ENCODE measurements at places on chromosomes 5 and 9.
A peak's percentile ranks its signal among the peaks of the same experiment; 100 is the strongest.

GRCh38 chr9:33273972-33274328 lies 9.1 kb downstream of the CHMP5 start:
- H3K4me1 ChIP-seq = no peaks in the 10 kb centered on the region
- H3K27ac ChIP-seq = no peak overlapping the region
- H3K36me3 ChIP-seq = peaks cover 100% of the 10 kb centered on the region

DNA sequence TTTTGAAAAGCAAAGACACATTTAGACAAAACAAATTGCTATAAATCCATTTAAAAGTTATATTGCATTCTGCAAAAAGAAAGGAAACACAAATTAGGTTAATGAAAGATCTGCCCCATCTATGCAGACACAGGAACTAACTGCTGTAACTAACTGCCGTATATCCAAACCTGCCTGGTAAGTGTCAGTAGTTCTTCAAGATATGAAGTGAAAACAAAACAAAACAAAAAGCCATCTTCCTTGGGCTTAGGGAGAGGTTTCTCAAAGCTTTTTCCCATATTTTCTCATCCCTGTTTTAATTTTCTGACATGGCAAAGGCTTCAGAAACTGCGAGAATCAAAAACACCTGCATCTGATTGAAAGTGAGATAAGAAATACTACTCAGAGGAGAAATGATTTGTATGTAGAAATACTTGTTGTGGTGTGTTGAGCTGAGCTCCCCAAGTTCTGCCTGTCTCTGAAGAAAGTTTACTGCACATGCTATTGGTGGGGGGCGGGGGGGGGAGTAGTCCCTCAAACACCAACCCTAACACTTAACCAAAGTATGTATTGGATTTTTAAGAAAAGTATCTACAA lies 750.5 kb downstream of the PTPRD start:
- H3K4me1 ChIP-seq = no peaks in the 10 kb centered on the region
- no peaks in the 10 kb centered on the region for H3K36me3 ChIP-seq
- no peak overlapping the region for H3K27ac ChIP-seq
- no peaks in the 10 kb centered on the region for H3K27me3 ChIP-seq
- DNase-seq = no peak

- H3K36me3 ChIP-seq = no peaks in the 10 kb centered on the region
- no peak overlapping the region for H3K4me3 ChIP-seq
- no peaks in the 10 kb centered on the region for H3K27me3 ChIP-seq
- no peak overlapping the region for H3K27ac ChIP-seq
Observed at GRCh38 chr5:14917719-14918118, 46.1 kb upstream of the ANKH start.

GRCh38 chr9:86242071-86242470 lies 17.4 kb downstream of the C9orf153 start:
- H3K4me3 ChIP-seq = no peak overlapping the region
- no peaks in the 10 kb centered on the region for H3K27me3 ChIP-seq
- no peaks in the 10 kb centered on the region for H3K4me1 ChIP-seq
- no peaks in the 10 kb centered on the region for H3K36me3 ChIP-seq
- no peak for DNase-seq

DNA sequence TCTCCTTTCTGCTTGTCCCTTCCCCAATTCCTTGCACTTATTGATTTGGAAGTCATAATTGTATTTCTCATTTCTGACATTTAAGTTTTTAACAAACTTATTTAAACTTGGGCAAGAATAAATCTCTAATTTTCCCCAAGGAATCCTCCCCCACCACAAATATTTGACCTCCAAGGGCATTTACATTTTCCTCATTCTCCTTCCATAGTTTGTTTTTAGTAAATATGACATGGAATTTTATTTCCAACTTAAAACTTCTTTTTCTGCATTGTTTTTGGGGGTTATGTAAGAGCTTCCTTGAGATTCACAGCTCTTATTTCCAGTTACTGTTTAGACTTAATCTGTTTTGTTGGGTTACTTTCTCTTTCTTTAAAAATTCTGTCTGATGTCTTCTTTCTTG lies 64.9 kb downstream of the ZNF618 start:
- no peaks in the 10 kb centered on the region for H3K36me3 ChIP-seq
- no peak overlapping the region for H3K4me3 ChIP-seq
- no peaks in the 10 kb centered on the region for H3K4me1 ChIP-seq
- H3K27ac ChIP-seq = no peak overlapping the region

GRCh38 chr5:69105996-69106906 lies 12.4 kb downstream of the SLC30A5 start:
- DNase-seq = no peak
- no peak overlapping the region for H3K4me3 ChIP-seq
- H3K27ac ChIP-seq = no peak overlapping the region
- H3K4me1 ChIP-seq = peaks cover 9% of the 10 kb centered on the region
- no peaks in the 10 kb centered on the region for H3K27me3 ChIP-seq

DNA sequence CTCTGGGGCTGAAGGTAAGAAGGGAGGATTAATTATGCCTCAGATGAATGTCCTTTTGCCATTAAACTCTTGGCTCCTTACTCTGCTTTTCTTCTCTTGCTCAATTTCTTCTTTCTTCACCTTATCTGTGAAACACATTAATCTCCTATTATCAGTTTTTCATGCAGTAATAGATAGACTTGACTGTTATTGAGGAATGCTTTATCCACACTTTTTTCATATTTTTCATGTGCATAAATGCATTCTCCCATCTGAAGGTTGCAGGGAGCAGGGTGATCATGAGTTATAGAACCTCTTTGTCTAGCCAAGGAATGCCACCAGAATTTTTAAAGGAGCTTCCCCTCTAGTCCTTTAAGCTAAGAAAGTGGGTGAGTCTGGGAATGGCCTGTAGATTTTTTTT lies 66.4 kb upstream of the CD180 start:
- no peak for DNase-seq
- no peak overlapping the region for H3K27ac ChIP-seq
- H3K4me3 ChIP-seq = no peak overlapping the region
- H3K4me1 ChIP-seq = peaks cover 7% of the 10 kb centered on the region
- no peaks in the 10 kb centered on the region for H3K27me3 ChIP-seq
- no peaks in the 10 kb centered on the region for H3K36me3 ChIP-seq

DNA sequence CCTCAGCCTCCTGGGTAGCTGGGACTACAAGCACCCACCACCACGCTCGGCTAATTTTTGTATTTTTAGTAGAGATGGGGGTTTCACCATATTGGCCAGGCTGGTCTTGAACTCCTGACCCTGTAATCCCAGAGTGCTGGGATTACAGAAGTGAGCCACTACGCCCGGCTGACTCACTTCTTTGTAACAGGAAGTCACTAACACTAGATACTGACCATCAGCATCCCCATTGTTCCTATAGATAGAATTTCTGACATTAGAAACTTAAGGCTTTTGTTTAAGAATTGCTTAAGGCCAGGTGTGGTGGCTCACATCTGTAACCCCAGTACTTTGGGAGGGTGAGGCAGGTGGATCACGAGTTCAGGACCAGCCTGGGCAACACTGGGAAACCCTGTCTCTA lies 42.2 kb downstream of the LEAP2 start:
- no peaks in the 10 kb centered on the region for H3K36me3 ChIP-seq
- no peak overlapping the region for H3K27ac ChIP-seq
- H3K4me1 ChIP-seq = no peaks in the 10 kb centered on the region
- no peak overlapping the region for H3K4me3 ChIP-seq
- H3K27me3 ChIP-seq = no peaks in the 10 kb centered on the region

DNA sequence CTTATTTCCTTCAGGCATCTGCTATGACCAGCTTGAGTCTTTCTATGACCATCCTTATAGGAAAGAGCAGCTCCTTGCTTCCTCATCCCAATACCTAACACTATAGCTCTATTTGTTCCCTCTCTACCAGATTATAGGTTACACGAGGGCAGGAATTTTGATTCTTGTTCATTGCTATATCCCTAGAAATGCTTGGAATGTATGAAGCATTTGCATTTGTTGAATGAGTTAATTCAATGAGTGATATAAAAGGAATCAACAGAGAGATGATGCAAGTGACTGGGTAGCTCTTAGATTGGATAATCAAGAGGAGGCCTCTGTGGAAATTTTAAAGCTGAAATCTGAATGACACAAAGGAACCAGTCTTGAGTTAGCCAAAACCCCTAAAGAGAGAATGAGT lies 13.9 kb downstream of the ZCCHC9 start:
- H3K27me3 ChIP-seq = no peaks in the 10 kb centered on the region
- H3K4me1 ChIP-seq = no peaks in the 10 kb centered on the region
- no peak for DNase-seq
- no peak overlapping the region for H3K27ac ChIP-seq
- no peaks in the 10 kb centered on the region for H3K36me3 ChIP-seq

GRCh38 chr5:175418251-175418650 lies 25.7 kb downstream of the DRD1 start:
- DNase-seq = no peak
- H3K27ac ChIP-seq = no peak overlapping the region
- no peaks in the 10 kb centered on the region for H3K36me3 ChIP-seq
- H3K4me1 ChIP-seq = no peaks in the 10 kb centered on the region

DNA sequence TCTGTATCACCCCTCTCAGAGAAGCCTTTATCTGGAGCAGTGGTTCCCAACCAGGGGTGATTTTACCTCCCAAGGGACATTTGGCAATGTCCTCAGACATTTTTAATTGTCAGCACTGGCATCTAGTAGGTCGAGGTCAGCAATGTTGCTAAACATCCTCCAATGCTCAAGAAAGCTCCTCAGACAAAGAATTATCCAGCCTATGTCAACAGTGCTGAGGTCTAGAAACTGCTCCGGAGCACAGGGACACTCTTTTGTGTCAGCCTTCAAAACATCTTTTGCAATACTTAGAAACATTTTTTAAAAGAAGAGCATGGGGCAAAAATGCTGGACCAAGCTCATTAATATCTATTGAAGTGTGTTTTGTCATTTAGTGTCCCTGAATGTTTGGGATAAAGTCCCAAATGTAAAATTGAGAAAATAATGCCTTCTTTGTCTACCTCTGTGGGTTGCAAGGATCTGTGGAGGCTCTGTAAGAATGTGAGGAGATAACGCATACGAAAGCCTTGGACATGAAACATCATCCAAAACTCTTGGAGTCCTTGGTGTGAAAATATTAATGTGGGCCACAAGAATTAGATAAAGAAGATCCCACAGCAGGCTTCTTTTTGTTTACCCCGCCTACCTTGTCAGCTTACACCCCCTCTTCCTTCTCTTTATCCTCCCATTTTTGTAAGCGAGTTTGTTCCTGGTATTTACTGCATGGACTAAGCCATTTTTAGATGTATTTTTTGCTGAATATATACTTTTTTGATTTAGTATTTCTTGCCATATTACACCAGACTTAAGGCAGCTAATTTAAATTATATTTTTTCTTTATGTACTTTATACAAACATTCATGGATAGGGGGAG lies 193.5 kb downstream of the CD180 start:
- H3K27ac ChIP-seq = peak overlapping the region; percentile 94
- H3K36me3 ChIP-seq = no peaks in the 10 kb centered on the region
- peak overlapping the region; percentile 49 for H3K4me3 ChIP-seq
- peaks cover 59% of the 10 kb centered on the region for H3K4me1 ChIP-seq

DNA sequence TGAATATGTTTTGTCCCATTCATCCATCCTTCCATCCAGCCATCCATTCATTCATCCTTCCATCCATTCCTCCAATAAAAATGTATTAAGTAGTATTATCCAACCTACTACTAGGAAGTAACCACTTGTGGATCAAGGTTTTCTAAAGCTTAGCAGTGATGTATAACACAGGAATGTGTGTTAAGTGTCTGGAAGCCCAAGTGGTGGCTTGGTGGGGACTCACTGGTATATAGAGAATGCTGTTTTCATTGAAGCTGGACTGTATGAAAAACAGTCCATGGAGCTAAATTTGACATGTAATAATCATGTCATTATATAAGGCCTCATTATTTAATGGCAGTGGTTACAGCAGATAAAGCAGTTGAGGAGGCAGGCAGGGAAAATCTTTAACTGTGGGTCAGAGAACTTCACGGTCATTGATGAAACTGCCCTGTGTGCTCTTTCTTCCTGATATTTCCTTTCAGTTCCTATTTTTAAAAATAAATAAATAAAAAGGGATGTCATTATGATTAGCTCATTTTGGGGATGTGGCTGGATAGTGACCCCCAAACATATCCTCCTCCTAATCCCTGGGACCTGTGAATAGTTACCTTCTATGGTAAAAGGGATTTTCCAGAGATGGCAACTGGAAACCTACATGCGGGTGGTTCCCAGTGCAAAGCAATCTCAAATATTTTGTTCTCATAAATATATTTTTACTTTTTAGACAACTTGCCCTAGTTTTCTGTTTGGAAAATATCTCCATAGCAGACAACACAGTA lies 82.3 kb downstream of the DAPK1 start:
- H3K27me3 ChIP-seq = no peaks in the 10 kb centered on the region
- no peaks in the 10 kb centered on the region for H3K36me3 ChIP-seq
- no peak overlapping the region for H3K4me3 ChIP-seq
- DNase-seq = no peak
- peaks cover 10% of the 10 kb centered on the region for H3K4me1 ChIP-seq

DNA sequence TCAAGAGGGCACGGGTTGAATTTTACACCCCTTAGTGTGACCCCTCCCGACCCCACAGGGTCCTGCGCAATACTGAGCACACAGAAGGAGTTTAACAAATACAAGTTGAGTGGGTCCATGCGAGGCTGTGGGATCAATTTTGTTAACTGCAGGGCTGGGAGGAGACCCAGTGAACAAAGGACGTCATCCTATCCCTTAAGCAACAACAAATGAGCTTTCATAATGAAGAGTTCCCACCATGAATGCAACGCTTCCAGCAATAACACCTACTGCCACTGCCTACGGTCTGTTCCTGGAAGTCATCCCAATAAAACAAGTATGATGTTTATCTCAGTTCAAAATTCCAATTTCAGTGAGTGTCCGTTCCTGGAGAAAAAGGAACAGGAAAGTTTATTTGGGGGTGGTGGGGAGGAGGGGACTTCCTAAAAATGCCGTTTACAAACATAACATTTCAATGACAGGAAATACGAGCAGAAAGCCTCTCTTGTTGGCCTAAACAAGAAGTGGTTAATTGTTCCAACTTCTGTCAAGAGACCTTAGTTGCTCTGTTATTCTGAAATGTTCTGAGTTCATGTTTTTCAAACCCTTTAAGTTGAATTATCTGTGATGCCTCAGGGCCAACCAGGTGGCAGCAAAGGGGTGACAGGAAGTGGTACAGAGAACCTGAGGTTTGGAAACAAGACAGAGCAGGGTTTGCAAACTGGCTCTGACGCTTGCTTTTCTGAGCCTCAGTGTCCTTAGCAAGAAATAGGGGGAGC lies 65.8 kb upstream of the PLPP6 start:
- no peak overlapping the region for H3K27ac ChIP-seq
- peak; percentile 10 for DNase-seq
- H3K36me3 ChIP-seq = no peaks in the 10 kb centered on the region
- H3K4me1 ChIP-seq = no peaks in the 10 kb centered on the region

DNA sequence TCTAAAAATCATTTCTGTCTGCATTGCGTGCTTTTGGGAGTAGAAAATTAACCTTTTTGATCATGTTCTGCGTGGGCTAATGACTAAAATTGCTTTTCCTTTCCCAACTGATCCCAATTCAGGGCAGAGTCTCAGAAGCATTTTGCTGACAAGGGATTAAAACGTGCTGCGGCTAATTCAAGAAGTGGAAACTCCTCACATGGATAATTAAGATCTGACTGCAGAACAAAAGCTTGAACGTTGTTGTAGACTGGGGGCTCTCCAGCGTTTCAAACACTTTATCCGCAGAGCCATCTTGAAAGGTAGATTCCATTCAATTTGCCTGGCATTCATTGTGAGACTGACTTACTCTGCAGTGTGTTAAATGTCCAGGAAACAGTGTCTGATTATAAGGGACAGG lies 485.3 kb upstream of the DMAC1 start:
- no peaks in the 10 kb centered on the region for H3K27me3 ChIP-seq
- no peaks in the 10 kb centered on the region for H3K4me1 ChIP-seq
- H3K27ac ChIP-seq = no peak overlapping the region
- DNase-seq = no peak
- H3K36me3 ChIP-seq = no peaks in the 10 kb centered on the region
- no peak overlapping the region for H3K4me3 ChIP-seq

- no peaks in the 10 kb centered on the region for H3K36me3 ChIP-seq
- H3K4me3 ChIP-seq = peak within 1 kb of the TSS; percentile 43
- no peak for DNase-seq
- peaks cover 11% of the 10 kb centered on the region for H3K4me1 ChIP-seq
- peaks cover 81% of the 10 kb centered on the region for H3K27me3 ChIP-seq
- no peak within 1 kb of the TSS for H3K27ac ChIP-seq
Observed at GRCh38 chr5:141369994-141370848, at the start of gene PCDHGB3. Gene PCDHGB3, plus strand, starts transcription at chr5:141370242. Its CDS starts 153 bp downstream, at chr5:141370395.
